Stomach (tissue), 19 donors: ENCODE measurements at places on chromosomes 7 and 10. TPM values are rescaled to one million over a fixed set of nuclear protein-coding genes. Genes with fewer than 3 reads are reported as not detected.
A peak's percentile ranks its signal among the peaks of the same experiment; 100 is the strongest.

GRCh38 chr7:44621750-44622103 lies 15.3 kb downstream of the OGDH start:
- H3K36me3 ChIP-seq, result peaks cover 33% of the 10 kb centered on the region
- H3K4me3 ChIP-seq, result no peak overlapping the region
- DNase-seq, result no peak
- no peak overlapping the region for H3K27ac ChIP-seq

DNA sequence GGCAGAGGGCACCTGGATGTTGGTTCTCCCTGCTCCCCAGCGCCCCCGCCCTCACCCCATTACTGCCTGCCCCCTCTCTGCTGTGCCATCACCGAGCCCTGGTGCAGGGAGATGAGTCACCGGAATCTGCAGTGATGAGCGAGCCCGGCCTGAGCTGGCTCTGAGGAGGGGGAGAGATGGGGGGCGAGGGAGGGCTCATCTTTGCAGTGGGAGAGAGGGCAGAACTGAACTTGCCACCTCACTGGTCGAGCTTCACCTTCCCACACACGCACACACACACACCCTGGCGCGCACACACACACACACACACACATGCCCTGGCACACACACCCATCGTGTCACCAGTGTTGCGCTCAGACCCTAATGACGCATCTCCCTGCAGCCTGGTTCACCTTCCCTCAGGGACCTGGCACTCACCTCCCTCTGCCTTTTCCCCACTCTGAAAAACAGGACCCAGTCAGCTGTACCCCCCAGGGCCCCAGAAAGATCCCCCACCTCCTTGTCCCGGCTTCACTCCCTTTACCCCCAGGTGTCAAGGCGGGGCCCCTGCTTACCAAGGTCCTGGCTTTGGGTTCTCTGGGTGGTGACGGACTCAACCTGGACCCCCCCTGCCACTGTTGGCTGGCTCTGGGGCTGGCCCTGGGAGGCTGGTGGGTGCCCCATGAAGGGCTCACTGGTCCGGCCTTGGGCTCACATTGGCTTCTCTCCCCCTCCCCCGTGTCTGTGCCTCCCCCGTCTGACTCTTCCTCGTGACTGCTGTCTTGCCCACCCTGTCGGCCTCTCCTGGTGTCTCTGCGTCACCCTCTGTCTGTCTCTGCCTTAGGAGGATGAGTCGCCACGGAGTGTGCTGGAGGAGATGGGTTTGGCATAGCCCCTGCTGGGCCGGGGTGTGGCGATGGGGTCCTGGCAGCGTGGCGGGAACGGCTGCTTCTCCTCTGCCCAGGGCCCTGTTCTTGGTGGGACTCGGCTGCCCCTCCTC lies 5.4 kb downstream of the VGF start:
- H3K4me3 ChIP-seq, result no peak overlapping the region
- H3K4me1 ChIP-seq, result peaks cover 41% of the 10 kb centered on the region
- DNase-seq, result no peak
- H3K27ac ChIP-seq, result no peak overlapping the region

Gene MYH16
- polyA plus RNA-seq, result not detected

GRCh38 chr10:56632537-56632936 lies 271.5 kb upstream of the ZWINT start:
- H3K4me1 ChIP-seq, result no peaks in the 10 kb centered on the region
- no peak overlapping the region for H3K4me3 ChIP-seq
- H3K27ac ChIP-seq, result no peak overlapping the region
- no peak for DNase-seq

Gene FAM171A1
- polyA plus RNA-seq, result 3.1 TPM

Gene CALML3
- 0.46 TPM for polyA plus RNA-seq

- H3K27ac ChIP-seq, result no peak overlapping the region
- no peaks in the 10 kb centered on the region for H3K27me3 ChIP-seq
Observed at GRCh38 chr10:71724539-71724938, 5.0 kb upstream of the C10orf105 start.

DNA sequence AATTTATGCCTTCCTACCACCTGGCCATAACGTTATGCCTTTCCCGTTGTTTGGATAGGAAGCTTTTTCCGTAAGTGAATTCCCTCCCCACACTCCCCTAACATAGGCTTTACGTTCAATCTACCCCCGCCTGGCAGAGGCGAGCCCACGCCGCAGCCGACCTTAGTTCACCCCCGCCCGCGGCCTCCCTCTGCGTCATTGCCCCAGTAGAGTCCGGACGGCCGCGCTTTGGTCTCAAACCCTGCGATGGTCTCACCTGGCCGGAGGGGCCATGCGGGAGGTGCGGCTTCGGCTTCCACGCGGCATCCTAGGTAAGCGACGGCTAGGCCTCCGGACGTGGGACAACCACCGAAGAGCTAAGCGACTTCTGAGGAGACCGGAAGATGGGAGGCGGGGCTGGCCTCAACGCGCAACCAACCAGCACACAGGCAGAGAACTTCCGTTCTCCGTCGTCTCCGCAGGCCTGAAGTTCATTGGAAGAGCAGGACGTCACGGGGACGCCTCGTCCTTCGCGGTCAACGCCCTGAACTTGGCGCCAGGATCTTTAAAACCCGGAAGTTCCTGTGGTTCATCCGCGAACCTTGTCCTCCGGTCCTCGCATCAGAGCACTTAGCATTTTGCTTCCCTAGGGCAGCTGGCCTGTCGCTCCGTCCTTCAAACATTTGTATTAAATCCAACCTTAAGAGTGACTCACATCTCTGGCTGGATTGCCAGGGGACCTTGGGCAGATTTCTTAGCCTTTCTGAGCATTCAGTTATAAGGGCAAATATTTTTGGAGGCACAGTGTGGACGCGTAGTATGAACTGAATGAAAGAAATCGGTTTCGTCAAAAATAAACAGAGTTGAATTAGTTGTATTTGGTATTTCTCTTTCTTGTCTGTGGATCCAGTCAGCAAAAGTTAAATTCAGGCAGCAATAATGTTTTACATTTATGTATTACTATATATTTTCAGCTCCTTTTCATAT lies at the start of gene CHCHD2:
TSS of gene CHCHD2 (minus strand) at position 369 of the 966 bp plus-strand sequence. CDS start at position 306, 63 bp downstream.
- DNase-seq, result peak; percentile 100
- peak within 1 kb of the TSS; percentile 78 for H3K4me3 ChIP-seq
- peak within 1 kb of the TSS; percentile 98 for H3K27ac ChIP-seq
- H3K4me1 ChIP-seq, result peaks cover 10% of the 10 kb centered on the region
- peaks cover 32% of the 10 kb centered on the region for H3K36me3 ChIP-seq

DNA sequence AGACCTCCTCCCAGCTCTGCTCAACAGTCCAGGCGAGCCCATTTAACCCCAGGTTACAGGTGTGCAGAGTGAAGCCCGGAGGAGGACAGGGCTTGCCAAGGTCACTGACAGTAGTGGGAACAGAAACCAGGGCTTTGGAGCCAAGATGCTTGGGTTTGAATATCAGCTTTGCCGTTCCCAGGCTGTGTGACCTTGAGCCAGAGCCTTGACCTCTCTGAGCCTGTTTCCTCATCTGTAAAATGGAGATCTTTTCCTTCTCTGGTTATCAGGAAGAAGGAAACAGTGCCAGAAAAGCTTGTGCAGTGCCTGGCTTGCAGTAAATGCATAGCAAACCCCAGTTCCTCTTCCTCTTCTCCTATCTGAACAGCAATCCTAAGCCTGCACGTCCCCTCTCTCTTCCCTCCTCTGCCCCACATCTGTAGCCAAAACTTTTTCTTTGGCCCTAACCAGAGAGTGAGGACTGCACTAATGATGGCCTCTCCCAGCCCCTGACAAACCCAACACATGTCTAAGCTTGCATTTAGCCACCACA lies 21.4 kb upstream of the MLXIPL start:
- no peak for DNase-seq
- H3K27ac ChIP-seq, result no peak overlapping the region
- H3K4me3 ChIP-seq, result no peak overlapping the region
- no peaks in the 10 kb centered on the region for H3K36me3 ChIP-seq

- H3K27ac ChIP-seq, result no peak overlapping the region
- no peak overlapping the region for H3K4me3 ChIP-seq
- H3K27me3 ChIP-seq, result no peaks in the 10 kb centered on the region
- no peaks in the 10 kb centered on the region for H3K36me3 ChIP-seq
- no peaks in the 10 kb centered on the region for H3K4me1 ChIP-seq
Observed at GRCh38 chr10:82813856-82814255, 938.9 kb downstream of the NRG3 start.

DNA sequence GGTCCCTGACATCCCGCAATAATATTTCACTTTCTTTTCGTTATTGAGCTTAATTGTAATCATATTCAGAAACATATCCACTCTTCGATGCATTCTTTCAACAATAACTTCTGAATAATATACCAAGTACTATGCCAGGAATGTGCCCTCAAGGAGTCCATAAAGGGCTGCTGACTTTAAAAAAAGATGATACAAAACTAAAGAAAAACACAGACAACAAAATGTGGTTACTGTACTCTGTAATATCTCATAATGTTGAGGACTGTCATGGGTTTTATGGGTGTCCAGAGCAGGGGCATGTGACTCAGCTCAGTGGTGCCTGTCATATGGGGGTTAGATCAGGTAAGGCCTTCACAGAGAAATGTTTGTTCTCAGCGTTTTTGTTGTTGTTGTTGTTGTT lies 73.7 kb downstream of the ARL4A start:
- DNase-seq, result no peak
- H3K27ac ChIP-seq, result no peak overlapping the region
- no peak overlapping the region for H3K4me3 ChIP-seq
- H3K36me3 ChIP-seq, result no peaks in the 10 kb centered on the region

Gene GLI3
- 1.5 TPM for polyA plus RNA-seq

Gene COL13A1
- 1.4 TPM for polyA plus RNA-seq

DNA sequence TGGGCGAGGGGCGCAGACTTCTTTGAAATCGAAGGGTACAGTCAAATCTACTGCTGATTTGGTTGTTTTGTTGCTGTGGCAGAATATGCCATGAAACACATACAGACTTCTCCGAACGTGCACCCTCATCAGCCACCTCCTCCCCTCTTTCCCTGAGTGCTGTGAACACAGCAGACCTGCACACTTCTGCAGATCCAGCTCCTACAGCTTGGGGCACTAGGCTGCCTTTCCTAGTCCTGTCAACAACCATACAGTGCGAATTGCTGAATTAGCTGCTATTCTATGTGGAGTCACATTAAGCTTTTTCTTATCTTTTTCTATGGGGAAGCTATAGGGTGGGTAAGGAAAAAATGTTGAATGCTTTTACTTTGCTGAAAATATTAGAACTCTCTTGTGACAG lies 57.5 kb downstream of the COL17A1 start:
- peaks cover 90% of the 10 kb centered on the region for H3K36me3 ChIP-seq
- no peak overlapping the region for H3K27ac ChIP-seq
- DNase-seq, result peak; percentile 72

- H3K27ac ChIP-seq, result no peak overlapping the region
- H3K4me1 ChIP-seq, result no peaks in the 10 kb centered on the region
- DNase-seq, result no peak
- no peak overlapping the region for H3K4me3 ChIP-seq
- no peaks in the 10 kb centered on the region for H3K27me3 ChIP-seq
Observed at GRCh38 chr10:29698773-29699490, 64.2 kb upstream of the SVIL start.

DNA sequence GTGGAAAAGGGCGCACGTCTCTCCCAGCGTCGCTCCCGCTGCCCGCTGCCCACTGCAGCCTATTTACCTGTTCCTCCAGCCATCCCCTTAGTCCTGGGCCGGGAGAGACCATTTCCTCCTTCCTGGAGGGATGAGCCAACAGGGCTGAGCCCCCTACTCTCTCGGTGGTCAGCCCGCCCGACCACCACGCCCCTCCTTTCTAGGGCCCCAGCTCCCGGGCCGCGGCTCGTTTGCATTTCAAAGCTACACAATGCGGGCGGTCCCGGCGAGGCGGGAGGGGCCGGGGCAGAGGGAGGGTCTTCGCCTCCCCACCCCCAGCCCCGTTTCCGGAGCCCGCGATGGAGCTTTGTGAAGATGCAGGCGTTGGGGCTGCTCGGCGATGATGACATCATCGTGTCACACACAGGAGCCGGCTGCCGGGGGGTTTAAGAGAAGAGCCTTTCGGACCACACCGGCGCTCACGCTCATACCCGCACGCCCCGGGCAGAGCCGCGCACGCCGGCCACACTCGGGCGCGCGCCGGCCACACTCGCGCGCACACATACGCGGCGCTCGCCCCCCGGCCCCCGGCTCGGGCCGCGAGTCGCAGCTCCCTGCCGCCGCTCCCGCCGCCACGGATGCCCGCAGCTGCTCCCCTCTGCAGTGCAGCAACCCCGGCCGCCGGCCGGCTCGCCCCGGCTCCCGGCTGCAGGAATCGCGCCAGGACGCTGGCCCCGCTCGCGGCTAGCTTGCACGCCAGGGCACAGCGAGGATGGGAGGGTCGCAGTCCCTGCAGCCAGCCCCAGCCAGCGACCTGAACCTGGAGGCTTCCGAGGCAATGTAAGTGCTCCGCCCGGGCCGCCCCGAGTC lies 107.7 kb upstream of the BTBD16 start:
- peaks cover 10% of the 10 kb centered on the region for H3K36me3 ChIP-seq
- DNase-seq, result peak; percentile 86
- H3K4me3 ChIP-seq, result peak overlapping the region; percentile 47

Gene IL6
- 9.2 TPM for polyA plus RNA-seq

Gene NCF1
- 6.6 TPM for polyA plus RNA-seq

DNA sequence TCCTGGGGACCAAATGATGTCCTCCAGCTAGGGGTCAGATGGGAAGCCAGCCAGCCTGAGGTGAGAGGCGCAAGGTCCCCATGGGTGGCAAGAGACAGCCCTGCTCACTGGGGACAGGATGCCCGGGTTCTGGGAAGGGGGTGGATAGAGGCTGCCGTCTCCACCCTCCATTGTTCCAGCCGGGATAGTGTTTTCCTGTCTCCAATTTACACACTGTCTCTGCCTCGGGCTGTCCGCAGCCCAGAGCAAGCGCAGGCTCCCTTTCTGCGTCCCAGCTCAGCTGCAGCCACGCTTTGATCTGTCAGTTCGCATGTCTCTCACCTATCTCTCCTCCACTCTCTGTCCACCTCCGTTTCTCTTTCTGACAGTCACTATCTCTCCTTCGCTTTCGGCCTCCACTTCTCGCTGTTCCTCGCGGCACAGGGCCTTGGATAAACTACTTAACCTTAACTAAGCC lies 2.1 kb downstream of the EPHB4 start:
- peaks cover 42% of the 10 kb centered on the region for H3K36me3 ChIP-seq
- H3K27me3 ChIP-seq, result peaks cover 6% of the 10 kb centered on the region
- H3K27ac ChIP-seq, result no peak overlapping the region
- no peak for DNase-seq
- peak overlapping the region; percentile 71 for H3K4me3 ChIP-seq

DNA sequence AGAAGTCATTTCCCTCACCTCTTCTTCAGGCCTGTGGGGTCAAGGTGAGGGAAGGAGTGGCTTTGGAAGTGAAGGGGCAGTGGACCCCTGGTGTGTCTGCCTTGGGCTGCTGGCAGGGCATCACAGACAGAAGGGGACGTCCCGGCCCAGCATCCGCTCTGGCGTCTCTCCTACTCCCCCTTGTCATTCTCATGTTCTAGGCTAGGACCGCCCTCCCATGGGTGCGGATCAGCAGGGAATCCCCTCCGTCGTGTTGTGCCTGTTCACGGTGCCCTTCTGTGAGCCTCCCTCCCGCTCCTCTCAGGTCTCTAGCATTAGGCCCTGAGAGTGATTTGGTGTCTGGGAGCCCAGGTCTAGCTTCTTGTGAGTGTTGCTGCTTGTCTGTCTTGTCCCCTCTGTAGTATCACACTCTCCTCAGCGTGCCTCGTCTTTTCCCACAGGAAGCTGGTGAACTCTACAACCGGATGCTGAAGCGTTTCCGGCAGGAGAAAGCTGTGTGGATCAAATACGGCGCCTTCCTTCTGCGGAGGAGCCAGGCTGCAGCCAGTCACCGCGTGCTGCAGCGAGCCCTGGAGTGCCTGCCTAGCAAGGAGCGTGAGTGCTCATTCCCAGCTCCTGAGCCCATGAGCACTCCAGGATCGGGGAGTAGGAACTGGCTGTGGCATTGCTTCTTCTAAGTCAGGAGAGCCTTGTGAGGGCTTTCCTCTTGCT lies 8.5 kb downstream of the CALHM2 start:
- no peaks in the 10 kb centered on the region for H3K27me3 ChIP-seq
- no peak for DNase-seq
- H3K36me3 ChIP-seq, result peaks cover 98% of the 10 kb centered on the region
- no peak overlapping the region for H3K27ac ChIP-seq
- no peak overlapping the region for H3K4me3 ChIP-seq
